ENCODE measurements at places on chromosomes 2 and 18. TPM values are rescaled to one million over a fixed set of nuclear protein-coding genes. Genes with fewer than 3 reads are reported as not detected.

Gene HNMT
- 16.7 TPM for total RNA-seq

Gene UXS1
- total RNA-seq: 34.7 TPM

Gene RSAD2
- 6.2 TPM for total RNA-seq

Gene RRM2
- total RNA-seq: 3.0 TPM

Gene PID1
- total RNA-seq: 48.7 TPM

Gene NLRC4
- total RNA-seq: 0.31 TPM

Gene SPAG16
- total RNA-seq: 35.0 TPM

Gene CCDC68
- 6.2 TPM for total RNA-seq

Gene NBEAL1
- total RNA-seq: 53.1 TPM

Gene VWC2L
- total RNA-seq: not detected

Gene FAM237A
- total RNA-seq: not detected

Gene SOX11
- 0.87 TPM for total RNA-seq

Gene CELF4
- 0.78 TPM for total RNA-seq

Gene MAP4K4
- 59.0 TPM for total RNA-seq

Gene LRPPRC
- 48.1 TPM for total RNA-seq

Gene PJVK
- 3.8 TPM for total RNA-seq

Gene PASK
- 6.1 TPM for total RNA-seq

Gene ACMSD
- not detected for total RNA-seq

Gene MYO5B
- 3.2 TPM for total RNA-seq

Gene CROCC2
- total RNA-seq: not detected

Gene RAB6C
- total RNA-seq: 0.46 TPM

Gene NEB
- total RNA-seq: 0.27 TPM

Gene TACR1
- 2.0 TPM for total RNA-seq

Gene GAREM2
- 1.8 TPM for total RNA-seq

Gene CLEC4F
- 1.1 TPM for total RNA-seq

Gene SERPINB7
- not detected for total RNA-seq

Gene ALK
- total RNA-seq: 1.1 TPM

Gene PLGLB2
- total RNA-seq: 2.4 TPM

Gene STEAP3
- total RNA-seq: 4.1 TPM

Gene TLX2
- total RNA-seq: 0.27 TPM

Gene CLHC1
- 3.0 TPM for total RNA-seq

Gene RNF138
- 18.7 TPM for total RNA-seq

Gene MEP1B
- not detected for total RNA-seq

Gene SCN3A
- total RNA-seq: 0.62 TPM

Gene AGAP1
- total RNA-seq: 55.2 TPM

Gene PTMA
- total RNA-seq: 809 TPM

Gene PROKR1
- 0.27 TPM for total RNA-seq

Gene SPP2
- total RNA-seq: not detected

Gene TUBA3E
- not detected for total RNA-seq

Gene FER1L5
- not detected for total RNA-seq

Gene RANBP2
- total RNA-seq: 115 TPM

Gene ATP6V1B1
- not detected for total RNA-seq

Gene ESPNL
- total RNA-seq: 3.4 TPM

Gene IL36G
- total RNA-seq: not detected

Gene ANO7
- 0.16 TPM for total RNA-seq

Gene AQP12B
- total RNA-seq: not detected

Gene ATP8B1
- 17.4 TPM for total RNA-seq

Gene MC2R
- total RNA-seq: not detected

Gene EGR4
- total RNA-seq: not detected

Gene CCDC85A
- total RNA-seq: 6.4 TPM

Gene COX7A2L
- total RNA-seq: 85.3 TPM

Gene TTC39C
- total RNA-seq: 34.6 TPM

Gene FBLN7
- 4.2 TPM for total RNA-seq

Gene CASP10
- 6.7 TPM for total RNA-seq

Gene SCN2A
- 0.47 TPM for total RNA-seq

Gene ITGA4
- 3.2 TPM for total RNA-seq

Gene MPP4
- 0.27 TPM for total RNA-seq

Gene TXNDC2
- total RNA-seq: 0.62 TPM

Gene SCG2
- total RNA-seq: 1.4 TPM

All from gastroesophageal sphincter (tissue), 4 donors.